ENCODE measurements at places on chromosomes 4 and X.
A peak's percentile ranks its signal among the peaks of the same experiment; 100 is the strongest.

DNA sequence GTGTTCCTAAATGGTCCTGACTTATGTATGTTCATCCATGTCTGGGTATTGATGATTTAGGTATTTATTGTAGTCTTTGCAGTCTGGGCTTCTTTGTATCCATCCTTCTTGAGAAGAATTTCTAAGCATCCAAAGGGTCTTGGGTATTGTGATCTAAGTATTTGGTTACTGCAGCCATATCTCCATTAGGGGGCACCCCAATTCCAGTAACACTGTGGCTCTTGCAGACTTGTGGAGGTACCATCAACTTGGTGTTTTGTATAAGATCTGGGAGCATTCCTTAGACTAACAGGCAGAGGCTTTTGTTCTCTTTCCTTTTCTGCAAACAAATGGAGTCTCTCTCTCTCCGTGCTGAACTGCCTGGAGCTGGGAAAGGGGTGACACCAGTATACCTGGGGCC, 113.7 kb upstream of the NEXMIF start:
- no peak for DNase-seq

- no peak for DNase-seq
Measured at GRCh38 chrX:115642895-115643530, 82.0 kb downstream of the PLS3 start.

- DNase-seq = no peak
Measured at GRCh38 chrX:136588036-136588435, 56.0 kb downstream of the VGLL1 start.

DNA sequence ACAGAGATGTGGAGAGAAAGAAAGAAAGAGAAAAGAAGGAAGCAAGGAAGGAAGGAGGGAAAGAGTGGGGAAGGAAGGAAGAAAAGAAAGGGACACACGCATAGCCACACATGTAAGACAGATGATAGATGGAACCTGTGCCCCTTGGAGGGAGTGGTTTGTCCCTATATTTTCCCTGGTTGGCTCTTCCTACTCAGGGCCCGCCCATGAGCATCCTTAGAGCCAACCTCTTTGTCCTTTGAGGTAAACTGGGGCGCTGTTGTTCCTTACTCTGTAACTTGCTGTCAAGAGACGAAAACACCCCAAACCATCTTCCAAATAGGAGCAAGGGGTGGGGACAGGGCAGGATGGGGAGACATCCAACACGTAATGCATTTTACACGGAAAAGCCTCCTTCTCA, 220.9 kb downstream of the MAML3 start:
- no peak for DNase-seq

GRCh38 chr4:61380865-61381264, 180.7 kb downstream of the ADGRL3 start:
- DNase-seq = no peak

DNA sequence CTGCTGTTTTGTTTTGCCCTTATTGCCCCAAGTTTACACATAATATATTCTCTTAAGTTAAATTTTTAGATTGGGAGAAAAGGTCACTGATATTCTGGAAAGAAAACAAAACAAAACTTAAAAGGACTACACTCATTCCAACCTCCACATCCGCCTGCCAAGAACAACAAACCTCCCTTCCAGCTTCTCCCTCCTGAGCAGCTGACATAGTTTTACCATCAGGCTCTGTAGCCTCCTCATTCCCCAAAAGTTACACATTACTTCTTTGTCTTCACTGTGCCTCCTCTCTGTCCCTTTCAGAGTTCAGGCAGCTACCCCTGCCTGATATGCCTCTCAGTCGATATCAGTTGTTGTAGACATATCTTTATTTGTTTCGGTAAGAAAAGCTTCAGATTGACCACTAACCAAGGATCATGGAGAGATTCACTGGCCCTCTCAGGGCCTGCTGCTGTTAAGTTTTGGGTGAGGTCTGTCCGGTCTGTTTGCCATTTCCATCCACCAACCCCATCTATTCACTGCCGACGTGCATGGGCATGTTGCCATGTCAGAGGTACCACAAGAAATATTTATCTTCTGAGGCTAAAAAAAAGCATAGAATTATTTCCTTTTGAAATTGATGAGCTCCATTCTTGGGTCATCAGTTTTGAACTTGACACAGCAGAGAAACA, 164.1 kb downstream of the GASK1B start:
- DNase-seq = peak; percentile 69

DNA sequence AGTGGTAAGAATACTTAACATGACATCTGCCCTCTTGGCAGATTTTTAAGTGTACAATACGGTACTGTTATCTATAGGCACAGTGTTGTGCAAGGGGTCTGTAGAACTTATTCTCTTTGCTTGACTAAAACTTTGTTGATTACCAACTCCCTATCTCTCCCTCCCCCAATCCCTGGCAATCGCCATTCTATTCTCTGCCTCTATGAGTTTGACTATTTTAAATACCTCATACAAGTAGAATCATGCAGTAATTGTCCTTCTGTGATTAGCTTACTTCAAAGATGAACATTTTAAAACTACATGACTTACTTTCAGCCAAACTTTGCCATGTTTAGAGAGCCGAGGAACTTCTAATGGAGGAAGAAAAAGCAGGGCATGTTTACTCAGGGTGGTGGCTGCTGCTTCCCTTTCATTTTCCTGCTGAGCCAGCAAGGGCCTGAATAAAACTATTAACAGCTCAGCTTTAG, 62.4 kb downstream of the APOO start:
- DNase-seq = no peak

DNA sequence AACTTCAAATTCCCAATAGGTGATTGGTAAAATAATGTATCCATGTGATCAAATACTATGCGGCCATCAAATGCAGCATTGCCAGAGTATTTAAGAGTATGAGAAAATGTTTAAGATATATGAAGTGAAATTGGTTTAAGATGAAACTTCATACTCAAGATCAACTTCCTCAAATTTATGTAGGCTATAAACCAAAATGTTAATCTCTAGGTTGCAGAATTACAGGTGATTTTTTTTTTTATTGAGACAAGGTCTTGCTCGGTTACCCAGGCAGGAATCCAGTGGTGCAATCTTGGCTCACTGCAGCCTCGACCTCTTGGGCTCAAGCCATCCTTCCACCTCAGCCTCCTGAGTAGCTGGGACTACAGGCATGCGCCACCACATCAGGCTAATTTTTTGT, 25.3 kb downstream of the ACSL4 start:
- DNase-seq = no peak

DNA sequence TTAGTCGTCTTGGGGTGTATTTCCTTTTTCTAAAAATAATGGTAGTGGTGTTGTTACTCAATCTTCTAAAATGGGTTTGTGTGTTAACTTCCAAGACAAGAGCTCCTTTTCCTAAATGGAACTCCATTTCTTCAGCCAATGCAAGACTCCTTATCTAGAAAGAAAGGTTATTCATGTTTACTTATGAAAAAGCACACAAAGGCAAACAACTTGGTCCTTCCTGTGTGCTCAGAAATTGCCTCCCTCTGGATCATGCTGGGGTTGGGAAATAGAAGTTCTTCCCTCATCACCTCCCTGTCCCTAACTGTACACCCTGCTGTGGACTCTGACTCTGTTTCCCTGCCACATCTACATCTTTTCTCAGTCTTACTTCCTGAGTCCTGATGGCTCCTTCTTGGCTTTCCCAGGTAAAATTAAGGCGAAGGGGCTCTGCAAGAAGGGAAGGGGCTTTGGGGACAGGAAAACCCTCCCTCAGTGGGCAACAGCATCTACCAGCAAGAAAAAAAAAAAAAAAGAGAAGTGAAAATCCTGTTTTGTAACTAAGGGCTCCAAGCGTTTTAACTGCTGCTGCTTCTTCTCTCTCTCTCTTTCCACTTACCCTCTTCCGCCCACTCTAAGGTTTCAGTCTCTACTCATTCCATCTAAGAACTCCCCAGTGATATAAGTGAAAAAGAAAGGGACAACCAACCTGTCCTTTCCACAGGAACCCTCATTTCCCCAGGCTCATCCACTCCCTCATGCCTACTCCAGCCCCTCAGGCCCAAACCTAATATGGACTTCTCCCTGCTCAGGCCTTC, 19.8 kb upstream of the TASL start:
- no peak for DNase-seq

DNA sequence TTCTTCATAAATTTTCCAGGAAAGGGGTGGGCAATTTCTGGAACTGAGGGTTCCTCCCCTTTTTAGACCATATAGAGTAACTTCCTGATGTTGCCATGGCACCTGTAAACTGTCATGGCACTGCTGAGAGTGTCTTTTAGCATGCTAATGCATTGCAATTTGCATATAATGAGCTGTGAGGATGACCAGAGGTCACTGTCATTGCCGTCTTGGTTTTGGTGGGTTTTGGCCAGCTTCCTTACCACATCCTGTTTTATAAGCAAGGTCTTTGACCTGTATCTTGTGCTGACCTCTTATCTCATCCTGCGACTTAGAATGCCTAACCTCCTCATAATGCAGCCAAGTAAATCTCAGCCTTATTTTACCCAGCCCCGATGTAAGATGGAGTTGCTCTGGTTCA, 577.8 kb downstream of the NLGN4X start:
- DNase-seq = no peak

DNA sequence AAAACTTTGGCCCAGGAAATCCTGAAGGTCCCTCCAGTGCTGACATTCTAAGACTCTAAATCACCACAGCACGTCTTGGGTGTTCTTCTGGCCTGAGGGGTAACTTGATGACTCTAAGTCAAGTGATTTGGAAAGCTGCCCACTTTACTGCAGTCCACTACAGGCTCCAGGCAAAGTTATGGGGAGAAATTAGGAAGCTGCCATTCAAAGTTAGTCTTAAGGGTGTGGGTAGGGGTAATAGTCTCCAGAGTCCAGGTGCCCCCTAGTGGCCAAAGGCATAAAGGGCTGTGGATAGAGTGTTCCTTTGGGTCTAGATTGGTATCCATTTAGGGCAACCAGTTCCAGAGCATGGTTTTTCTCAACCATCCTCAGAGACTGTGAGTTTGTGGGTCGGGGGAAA, 38.7 kb upstream of the SLC16A2 start:
- peak; percentile 77 for DNase-seq

GRCh38 chr4:171979461-171979860, 166.3 kb downstream of the GALNTL6 start:
- DNase-seq = no peak

DNA sequence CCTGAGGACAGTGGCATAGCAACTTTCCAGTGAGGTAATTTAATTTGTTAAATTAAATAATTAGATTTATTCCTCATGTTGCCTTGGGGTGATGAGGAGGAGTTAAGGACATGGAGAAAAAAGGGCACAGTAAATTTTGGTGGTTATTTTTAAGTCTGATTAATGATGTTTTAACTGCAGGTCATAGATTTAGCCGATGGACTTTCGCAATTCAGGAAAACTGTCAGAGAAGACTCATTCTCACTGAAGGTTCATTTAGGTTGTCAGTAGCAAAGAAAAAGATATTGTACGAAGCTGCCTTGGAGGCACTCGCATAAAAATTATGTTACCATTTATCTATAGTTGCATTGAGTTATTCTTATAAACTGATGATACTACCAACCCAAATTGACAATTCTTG, 164.2 kb upstream of the PITX2 start:
- no peak for DNase-seq

- DNase-seq = no peak
Measured at GRCh38 chr4:74456056-74456744, 11.3 kb downstream of the AREG start.

GRCh38 chr4:163474027-163474426, 473 bp upstream of the TKTL2 start:
- DNase-seq = no peak

- DNase-seq = peak; percentile 59
Measured at GRCh38 chr4:30719454-30720020, 632 bp upstream of the PCDH7 start.

DNA sequence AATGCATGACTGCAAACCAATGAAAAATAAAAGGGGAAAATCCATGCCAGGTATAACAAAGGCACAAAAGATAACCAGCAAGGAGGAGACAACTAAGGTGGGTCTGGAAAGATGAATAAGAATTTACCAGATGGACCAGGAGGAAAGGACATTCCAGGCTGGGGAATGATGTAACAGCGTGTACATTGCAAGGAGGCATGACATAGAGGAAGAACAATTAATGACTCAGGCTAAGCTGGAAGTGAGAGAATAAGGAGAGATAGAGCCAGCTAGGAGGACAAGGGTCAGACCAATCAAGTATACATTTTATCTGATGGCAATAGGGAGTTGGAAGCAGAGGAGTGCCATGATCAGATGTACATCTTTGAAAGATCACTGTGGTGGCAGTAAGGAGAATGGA, 57.0 kb downstream of the MTMR8 start:
- DNase-seq = no peak

- DNase-seq = no peak
Measured at GRCh38 chr4:3472411-3473141, 9.5 kb downstream of the DOK7 start.

DNA sequence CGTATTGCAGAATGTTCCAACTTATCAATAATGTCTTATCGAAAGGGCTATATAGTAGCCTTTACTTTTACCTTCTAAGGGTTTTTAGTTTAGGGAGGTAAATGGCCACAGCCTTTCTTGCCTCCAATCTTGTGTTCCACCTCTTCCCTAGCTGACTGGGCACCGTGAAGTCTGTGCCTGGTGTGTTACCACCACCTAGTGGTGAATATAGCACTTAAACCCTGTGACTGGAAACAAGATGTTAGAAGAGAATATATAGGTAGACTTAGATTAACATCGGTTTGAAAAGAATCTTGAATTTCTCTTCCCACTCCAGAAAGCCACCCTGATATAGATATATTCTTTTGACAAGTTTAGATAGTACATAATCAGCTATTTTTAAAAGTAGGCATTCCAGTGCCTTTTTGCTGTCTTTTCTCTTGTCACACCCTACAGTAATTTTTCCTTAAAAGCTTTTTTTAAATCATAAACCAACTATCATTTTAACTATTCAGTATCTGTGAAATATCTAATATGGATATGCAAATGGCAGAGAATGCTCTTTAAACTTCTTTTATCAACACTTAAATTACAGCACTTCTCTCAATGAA, 27.8 kb upstream of the ADH7 start:
- DNase-seq = no peak

GRCh38 chr4:103307453-103308247, 109.5 kb upstream of the CENPE start:
- no peak for DNase-seq

DNA sequence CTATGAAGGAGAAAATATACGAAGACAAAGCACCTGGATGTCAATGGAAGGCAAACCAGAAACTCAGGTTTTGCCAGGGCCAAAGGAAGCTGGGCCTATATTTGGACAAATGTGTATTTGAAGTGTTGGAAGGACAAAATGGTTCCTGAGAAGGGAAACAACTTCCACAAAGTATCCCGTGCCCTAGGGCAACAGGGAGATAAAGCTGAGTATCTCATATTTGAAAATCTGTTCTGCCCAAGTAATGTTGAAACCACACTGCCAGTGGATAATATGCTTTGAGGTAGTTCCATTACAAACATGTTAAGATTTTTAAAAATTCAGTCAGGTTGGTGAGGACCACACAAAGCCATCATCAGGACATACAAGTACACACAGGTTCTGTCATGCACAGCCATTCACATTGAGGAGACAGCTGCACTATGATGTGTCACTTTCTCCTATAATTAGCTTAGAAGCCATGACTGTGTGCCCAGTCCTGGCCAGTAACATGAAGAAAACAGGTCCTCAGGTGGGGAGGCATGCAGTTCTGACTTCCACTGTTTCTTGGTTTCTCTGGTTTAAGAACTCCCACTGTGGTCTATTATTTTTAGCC, 116.4 kb downstream of the PWWP3B start:
- DNase-seq = no peak
